H1 (cell line): ENCODE measurements at places on chromosomes 6 and 20. TPM values are rescaled to one million over a fixed set of nuclear protein-coding genes. Genes with fewer than 3 reads are reported as not detected.

The LY86 gene
- total RNA-seq, result not detected in 2 replicates

DNA sequence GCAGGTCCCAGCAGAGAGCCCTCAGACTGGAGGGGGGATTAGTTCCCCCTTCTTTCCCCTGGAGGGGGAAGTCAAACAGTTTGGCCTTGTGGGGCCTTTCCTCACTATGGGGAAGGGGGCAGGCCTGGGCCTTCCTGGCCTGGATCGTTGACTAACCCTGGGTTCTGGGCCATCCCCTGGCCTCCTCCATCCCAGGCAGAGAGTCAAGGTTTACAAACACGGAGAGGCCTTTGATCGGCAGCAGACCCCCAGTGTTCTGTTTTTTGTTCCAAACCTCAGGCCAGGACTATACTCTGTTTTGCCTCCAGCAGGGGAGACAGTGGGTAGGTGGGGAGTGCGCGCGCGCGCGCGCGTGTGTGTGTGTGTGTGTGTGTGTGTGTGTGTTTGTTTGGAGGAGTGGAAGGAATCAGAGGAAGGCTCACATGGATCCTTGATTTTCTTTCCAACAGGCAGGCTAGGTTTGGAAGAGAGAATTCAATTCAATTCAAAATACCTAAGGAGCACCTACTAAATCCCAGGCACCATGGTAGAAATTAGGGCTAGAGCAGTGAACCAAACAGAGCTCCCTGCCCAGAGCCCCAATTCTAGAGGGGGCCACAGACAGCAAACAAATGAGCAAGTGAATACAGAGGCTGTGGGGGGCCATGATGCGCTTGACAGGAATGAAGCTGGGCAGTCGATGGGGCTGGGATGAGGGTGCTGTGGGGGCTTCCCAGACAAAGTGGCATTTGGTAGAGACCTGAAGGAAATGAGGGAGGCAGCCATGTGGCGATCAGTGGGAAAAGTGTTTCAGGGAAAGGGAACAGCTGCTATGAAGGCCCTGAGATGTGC lies 14.8 kb downstream of the TP53RK start:
- DNase-seq, result no peak

GRCh38 chr20:52230409-52230808 lies 38.8 kb upstream of the ZFP64 start:
- no peak for DNase-seq

DNA sequence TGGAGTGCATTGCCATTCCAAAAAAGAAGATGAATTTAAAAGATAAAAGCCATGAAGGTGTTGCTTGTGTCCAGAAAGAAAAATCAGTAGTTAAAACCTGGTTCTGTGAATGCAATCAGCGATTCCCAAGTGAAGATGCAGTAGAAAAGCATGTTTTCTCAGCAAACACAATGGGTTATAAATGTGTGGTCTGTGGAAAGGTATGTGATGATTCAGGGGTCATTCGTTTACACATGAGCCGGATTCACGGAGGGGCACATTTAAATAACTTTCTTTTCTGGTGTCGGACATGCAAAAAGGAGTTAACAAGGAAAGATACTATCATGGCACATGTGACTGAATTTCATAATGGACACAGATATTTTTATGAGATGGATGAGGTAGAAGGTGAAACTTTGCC lies 24.7 kb upstream of the BAG2 start:
- no peak for DNase-seq

- no peak for DNase-seq
Observed at GRCh38 chr20:2798095-2798805, 2.2 kb downstream of the CPXM1 start.

DNA sequence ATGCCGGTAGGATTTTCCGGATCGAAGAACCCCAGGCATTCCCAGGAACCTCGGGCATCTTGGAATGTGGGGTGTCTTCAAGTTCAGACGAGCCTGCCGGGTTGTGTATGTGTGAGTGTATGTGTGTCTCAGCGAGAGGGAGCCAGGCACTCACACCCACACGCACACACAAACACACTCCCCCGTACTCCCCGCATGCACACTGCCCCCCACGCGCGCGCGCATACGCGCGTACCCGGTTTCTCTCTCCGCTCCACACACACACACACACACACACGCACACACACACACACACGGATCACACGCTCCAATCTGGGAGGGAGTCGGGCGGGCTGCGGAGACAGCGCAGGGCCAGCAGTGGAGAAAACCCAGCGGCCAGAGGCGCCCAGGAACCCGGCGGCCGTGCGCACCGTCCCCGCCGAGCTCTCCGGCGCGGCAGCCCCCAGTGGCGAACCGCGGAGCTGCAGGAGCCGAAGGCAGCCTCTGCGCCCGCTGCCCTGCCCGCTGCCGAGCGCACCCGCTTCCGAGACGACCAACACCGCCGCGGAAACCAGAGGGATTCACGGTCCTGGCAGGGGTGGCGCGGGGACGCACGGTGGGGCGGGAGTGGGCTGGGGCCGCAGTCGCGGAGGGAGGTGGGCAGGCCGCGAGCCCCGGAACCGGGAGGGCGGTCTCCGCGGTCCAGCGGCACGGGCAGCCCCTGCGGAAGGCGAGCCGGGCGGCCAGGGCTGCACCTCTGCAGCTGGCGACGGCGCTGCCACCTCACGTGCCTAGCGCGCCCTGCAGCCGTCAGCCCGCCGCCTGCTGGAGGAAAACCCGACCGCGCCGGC lies at the start of gene LRFN2:
Gene LRFN2 (minus strand): TSS at position 125 of the 830 bp plus-strand sequence.
- no peak for DNase-seq

DNA sequence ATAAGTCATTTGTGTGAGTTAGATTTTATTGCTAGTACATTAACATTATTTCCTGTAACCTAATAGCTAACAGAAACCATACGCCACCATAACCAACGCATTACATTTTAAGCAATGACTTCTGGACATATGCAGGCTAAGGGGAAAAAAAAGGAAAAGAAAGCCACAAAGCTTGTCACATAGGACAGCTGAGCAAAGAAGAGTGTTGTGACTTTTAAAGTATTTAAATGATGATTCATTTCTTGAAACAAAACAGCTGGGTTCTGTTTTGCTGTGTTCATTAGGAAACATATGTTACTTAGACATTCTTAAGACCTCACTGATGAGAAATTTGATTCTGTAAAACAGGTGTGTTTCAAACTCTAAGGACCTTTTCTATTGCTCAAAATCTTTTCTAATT lies 171.4 kb downstream of the COL9A1 start:
- no peak for DNase-seq

- DNase-seq, result no peak
Observed at GRCh38 chr6:113596387-113597230, 260.5 kb upstream of the MARCKS start.
